Left kidney (tissue), 8 donors: ENCODE measurements at places on chromosomes 12 and 14. TPM values are rescaled to one million over a fixed set of nuclear protein-coding genes. Genes with fewer than 3 reads are reported as not detected.

DNA sequence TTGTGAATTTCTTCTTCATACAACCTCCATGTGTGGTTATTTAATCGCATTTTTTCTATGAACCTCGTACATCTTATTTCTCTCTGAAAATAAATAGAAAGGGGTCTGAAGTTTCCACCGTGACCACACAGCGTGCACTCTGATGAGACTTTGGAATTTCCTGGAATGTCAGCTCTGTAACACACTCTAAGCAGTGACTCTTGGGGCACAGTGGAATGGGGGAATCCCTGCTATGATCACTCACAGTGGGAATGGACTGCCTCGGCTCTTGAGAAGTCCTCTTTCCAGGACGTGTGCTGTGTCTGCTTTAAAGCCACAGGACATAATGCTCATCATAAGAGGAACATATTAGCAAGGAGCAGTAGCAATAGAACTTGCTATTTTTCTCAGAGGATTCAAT lies 416.2 kb downstream of the EGLN3 start:
- DNase-seq = no peak

GRCh38 chr12:88298761-88299242 lies 156.7 kb downstream of the TMTC3 start:
- DNase-seq = no peak

DNA sequence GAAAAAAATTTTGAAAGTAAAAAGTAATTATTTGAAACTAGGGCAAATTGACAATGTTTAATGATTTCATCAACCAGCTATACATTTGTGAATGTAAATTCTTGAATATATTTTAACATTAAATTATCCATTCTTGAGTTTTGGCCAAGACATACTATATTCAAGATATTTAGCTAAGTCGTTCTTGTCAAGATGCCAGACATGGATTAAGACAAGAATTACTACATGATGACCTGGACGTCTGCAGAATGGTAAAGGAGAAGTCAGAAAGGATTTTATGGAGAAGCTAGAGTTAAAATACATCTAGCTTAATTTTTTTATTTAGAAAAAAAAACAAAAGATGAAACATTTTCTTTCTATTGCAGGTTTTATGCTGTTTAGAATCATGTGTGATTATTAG lies 255.8 kb downstream of the TMTC2 start:
- DNase-seq = no peak

- DNase-seq = no peak
Measured at GRCh38 chr14:72518809-72519377, 375.0 kb downstream of the DPF3 start.

DNA sequence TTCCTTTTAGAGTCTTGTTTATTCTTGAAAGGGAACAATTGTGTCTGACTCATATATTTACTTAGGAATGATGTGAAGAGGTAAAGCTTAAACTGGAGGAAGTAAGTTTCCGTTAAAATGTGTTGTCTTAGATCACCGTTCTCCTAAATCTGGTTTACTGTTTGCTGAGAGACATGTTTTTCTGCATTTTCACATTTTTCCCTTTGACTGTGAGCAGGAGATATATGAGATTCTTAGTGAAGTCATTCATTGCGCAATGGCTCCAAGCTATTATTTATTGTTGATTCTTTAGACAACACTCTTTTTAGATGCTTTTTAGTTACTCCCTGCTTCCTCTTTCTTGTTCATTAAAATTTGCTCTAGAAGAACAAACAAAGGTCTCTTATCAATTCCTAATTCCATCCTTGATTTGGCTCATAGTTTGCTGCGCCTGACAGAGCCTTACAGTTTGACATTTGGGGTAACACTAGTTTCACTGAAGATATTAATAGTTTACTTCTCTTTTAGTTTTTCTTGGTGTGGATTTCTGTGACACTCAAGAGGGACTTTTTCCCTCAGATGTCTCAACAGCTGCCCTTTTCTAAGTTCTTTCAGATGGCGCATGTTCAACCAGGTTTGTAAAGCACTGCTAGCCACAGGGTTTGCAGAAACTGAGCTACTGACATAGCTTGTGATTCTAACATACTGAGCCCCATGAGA lies 11.4 kb downstream of the CLECL1 start:
- DNase-seq = no peak

DNA sequence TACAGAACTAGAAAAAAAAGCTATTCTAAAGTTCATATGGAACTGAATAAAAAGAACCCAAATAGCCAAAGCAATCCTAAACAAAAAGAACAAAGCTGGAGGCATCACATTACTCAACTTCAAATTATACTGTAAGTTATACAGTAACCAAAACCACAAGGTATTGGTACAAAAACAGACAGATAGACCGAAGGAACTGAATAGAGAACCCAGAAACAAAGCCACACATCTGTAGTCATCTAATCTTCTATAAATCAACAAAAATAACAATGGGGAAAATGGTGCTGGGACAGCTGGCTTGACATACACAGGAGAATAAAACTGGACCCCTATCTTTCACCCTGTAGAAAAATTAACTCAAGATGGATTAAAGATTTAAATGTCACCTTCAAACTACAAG lies 38.1 kb upstream of the CMKLR1 start:
- no peak for DNase-seq

DNA sequence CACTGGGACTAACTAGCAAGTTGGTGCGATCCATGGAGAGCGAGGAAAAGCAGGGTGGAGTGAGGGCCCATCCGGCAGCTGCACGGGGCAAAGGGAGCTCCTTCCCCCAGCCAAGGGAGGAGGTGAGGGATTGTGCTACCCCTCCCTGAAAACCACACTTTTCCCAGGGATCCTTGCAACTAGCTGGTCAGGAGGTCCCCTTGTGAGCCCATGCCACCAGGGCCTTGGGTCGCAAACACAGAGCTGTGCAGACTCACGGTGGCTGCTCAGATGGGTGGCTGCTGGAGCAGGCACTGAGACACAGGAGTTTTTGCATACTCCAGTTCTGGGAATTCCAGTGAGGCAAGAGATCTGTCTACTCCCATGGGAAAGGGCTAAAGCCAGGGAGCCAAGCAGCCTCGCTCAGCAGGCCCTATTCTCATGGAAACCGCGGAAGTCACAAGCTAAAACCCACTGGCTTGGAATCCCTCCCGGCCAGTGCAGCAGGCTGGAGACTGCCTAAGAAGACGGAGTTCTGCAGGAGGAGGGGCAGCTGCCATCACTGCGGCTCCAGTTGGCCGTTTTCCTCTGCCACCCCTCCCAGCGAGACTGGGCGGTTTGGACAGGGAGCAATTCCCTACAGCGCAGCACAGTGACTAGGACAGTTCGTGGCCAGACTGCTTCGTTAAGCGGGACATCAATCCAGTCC lies 10.9 kb upstream of the ZNF705A start:
- DNase-seq = no peak

GRCh38 chr12:1500095-1500801 lies 94.1 kb downstream of the FBXL14 start:
- no peak for DNase-seq

DNA sequence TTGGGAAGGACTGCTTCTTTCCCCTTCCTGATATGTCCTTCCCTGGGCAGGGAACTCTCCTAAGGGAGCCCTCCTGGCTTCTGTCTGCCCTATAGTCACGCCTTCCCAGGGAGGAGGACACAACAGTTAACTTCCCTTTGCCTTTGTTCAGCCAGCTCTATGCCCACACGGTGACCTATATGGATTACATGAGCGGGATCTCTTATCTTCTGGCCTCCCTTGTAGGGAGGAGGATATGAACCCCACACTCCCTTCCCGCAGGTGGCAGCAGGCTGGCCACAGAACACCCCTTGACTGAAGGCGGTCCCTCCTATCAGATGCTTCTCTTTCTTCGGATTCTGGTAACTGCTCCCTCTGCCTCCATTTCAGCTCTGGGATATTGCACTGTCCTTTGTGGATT lies 135.6 kb upstream of the MAX start:
- DNase-seq = no peak

DNA sequence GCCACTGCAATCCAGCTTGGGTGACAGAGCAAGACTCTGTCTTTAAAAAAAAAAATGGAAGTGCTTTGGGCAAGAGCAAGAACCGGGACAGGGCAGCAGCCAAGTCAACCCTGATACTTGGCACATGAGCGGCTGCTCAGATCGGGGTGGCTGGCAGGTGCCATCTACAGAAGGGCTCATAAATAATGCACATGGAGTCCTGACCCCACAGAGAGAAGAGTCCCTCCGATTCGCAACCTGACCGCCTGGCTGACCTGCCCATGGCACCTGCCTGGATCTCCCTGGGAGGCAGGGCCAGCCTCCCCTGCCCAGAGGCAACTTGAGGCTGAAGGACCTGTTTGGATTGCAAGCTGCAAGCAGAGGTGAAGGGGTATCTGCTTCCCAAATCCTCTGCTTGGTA lies 9.6 kb upstream of the TMEM120B start:
- no peak for DNase-seq

DNA sequence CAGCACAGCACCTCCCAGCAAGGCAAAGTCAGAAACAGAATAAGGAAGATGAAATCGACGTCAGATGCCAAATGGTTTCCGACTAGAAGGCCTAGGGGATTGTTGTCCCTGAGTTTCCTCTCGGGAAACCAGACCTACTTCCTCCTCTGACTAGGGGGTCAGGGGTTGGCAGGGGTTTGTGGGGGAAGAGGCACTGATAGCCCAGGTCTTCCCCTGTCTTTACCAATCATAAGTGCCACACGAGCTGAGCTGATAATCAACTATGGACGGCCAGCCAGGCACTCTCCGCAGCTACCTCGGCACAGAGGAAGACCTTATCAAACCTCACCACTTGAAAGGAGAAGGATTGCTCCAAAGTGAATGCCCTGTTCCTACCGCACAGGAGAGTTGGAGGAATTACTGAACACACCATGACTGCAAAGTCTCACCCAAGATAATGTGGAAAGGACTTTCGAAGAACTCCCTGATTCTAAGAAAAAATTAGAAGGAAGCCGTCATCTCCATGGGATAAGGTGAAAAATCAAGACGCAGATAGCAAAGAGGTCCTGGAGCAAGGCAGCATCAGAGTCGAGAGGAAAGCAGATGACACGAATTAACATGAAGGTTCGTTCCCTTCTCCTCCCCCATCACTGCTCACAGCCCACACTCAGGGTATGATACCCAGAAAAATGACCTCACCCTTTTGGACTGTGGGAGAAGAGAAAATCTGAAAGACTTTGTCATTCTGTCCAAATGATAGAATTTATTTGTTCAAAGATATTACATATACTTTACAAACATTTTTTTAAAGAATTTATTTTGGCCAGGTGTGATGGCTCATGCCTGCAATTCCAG lies 77.7 kb upstream of the MED13L start:
- no peak for DNase-seq

GRCh38 chr12:15801770-15802744 lies 12.9 kb upstream of the EPS8 start:
- no peak for DNase-seq

- DNase-seq = peak; percentile 67
Measured at GRCh38 chr14:25049568-25050268, at the start of gene STXBP6. Gene STXBP6, minus strand, starts transcription at chr14:25050147. Its CDS starts 75,329 bp downstream, at chr14:24974818.

GRCh38 chr12:29306682-29307081 lies 74.3 kb downstream of the ERGIC2 start:
- DNase-seq = no peak

GRCh38 chr12:117034249-117034648 lies 65.0 kb downstream of the TESC start:
- no peak for DNase-seq

GRCh38 chr12:49870501-49871262 lies 27.8 kb upstream of the BCDIN3D start:
- no peak for DNase-seq

DNA sequence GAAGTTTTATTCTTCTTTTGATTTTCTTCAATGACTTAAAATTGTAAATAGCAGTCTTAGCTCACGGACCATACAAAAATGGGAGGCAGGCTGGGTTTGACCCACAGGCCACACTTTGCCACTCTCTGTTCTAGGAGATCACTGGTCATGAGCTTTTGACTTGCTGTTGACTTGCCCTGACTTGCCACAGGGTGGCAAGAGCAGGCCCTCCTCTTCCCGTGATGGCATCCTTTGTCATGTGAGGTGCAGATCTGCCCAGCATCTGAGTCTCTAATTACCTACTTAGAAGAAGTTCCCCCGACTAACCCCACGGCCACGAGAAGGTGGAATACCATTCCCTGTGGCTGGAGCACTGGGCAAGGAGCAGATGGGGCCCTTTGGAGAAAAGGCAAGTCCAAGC lies 81.0 kb upstream of the SCAF11 start:
- DNase-seq = no peak

GRCh38 chr12:48194799-48195201 lies 8.3 kb downstream of the OR10AD1 start:
- DNase-seq = no peak

- DNase-seq = no peak
Measured at GRCh38 chr12:93127582-93128331, 198.7 kb upstream of the EEA1 start.

DNA sequence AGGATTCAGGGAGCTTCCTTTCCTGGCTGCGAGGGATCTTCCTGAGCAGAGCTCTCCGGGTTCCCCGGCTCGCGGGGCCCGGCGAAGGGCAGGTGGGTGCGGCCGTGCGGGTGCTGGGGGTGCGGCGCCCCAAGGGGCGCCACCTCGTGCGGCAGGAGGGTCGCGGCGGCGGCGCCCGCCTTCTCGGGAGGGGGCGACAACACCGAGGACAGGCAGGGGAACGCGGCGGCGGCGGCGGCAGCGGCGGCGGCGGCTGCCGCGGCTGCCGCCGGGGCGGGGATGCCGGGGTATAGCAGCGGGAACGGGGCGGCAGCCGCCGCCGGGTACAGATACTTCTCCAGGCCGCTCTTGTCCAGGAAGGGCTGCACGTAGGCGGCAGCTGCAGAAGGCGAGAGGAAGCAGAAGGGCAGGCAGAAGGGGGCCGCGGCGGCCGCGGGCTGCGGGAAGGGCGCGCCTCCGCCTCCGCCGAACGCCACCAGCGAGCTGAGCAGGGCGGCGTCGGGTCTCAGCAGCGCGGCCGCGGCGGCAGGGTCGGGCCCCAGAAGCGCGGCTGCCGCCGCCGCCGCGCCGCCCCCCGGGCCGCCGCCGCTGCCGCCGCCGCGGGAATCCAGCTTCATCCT lies 2.7 kb downstream of the BHLHE41 start:
- DNase-seq = no peak

The E2F7 gene
- polyA plus RNA-seq = 12.2 TPM

The ESPL1 gene
- polyA plus RNA-seq = 18.9 TPM

The ACOT6 gene
- polyA plus RNA-seq = 0.25 TPM

The TMPRSS12 gene
- polyA plus RNA-seq = 0.13 TPM

The LYZ gene
- 19.5 TPM for polyA plus RNA-seq

The ARG2 gene
- 11.9 TPM for polyA plus RNA-seq

The CCDC175 gene
- 1.3 TPM for polyA plus RNA-seq

The MBD6 gene
- 73.5 TPM for polyA plus RNA-seq

The RPGRIP1 gene
- 0.58 TPM for polyA plus RNA-seq

The RTN1 gene
- polyA plus RNA-seq = 3.9 TPM

The LIN52 gene
- polyA plus RNA-seq = 22.7 TPM

The A2M gene
- 218 TPM for polyA plus RNA-seq

The TAS2R10 gene
- 4.4 TPM for polyA plus RNA-seq

The PAX9 gene
- 0.33 TPM for polyA plus RNA-seq

The LMO3 gene
- polyA plus RNA-seq = 2.1 TPM
